Hematopoietic multipotent progenitor cell treated with erythropoietin and hydrocortisone succinate and interleukin-3 and kit ligand, for 8 days (in vitro differentiated cells): ENCODE measurements at places on chromosomes 3 and 15.

DNA sequence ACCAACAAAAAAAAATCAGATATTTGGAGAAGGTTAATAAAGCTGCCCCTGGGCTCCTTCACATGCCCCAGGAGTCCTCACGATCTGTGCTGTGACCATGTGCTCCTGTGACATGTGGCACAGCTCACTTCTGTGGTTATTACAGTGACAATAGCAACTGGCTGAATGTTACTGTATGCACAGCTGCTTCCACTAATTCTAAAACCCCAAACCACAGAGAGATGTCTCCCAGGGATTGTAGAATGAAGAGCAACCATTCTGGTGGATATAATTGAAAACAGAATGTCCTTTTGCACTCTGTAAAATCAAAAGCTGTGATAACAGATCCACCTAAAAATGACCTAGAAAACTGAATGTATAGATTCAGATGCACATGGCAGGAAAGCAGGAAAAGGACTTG, 489.2 kb upstream of the CNTN4 start:
- DNase-seq, result no peak

- DNase-seq, result no peak
These were observed 60.0 kb upstream of the GADL1 start for GRCh38 chr3:30954426-30954825.

GRCh38 chr15:59360896-59361295, 11.8 kb downstream of the MYO1E start:
- no peak for DNase-seq

- no peak for DNase-seq
These were observed 26.2 kb downstream of the ANAPC13 start for GRCh38 chr3:134459562-134459961.

DNA sequence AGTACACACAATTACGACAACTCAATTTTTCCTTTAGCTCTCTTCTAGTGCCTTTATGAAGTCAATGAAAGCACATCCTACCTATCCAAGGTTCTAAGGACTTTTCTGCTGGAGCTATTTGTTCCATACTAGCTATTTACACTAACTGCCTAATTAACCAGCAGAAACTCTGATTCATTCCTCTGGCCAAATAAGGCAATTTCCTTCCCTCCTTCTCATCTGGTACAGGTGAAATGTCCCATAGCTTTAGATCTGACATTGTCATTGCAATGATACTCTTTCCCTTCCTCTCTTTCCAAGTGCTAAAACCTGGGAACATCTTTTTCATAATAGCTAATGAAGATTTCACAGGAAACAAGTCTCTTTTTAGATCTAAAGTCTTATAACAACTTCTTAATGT, 521.7 kb downstream of the SOX2 start:
- no peak for DNase-seq

- no peak for DNase-seq
These were observed 125.9 kb downstream of the SST start for GRCh38 chr3:187544326-187544725.

DNA sequence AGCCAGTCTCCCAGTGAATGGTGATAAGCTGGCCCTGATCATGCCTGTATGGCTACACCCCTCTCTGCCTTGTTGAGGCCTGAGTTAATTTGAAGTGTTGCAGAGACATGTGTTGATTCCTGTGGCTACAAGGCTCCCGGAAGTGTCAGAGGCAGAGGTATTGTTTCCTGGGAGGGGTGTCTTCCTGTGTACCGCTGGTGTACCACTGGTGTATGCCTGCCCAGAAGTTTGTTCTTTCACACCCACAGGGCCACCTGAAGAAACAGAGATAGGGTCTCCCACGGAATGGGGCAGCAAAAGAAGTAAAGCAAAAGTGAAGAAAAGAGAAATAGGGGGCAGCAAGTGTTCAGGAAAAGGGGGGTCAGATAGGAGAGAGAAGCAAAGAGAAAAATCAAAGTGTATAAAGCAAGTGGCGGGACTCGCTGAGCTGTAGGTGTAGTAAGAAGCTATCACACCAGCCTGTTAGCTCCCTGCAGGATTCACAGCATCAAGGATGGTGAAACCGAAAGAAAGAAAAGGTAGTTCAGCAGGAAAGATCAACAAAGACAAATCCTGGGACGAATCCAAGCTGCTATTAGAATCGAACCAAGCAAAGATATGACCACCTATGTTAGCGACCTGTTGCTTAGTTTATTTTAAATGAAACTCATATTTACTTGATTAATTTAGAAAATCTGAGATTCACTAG, 36.6 kb upstream of the CD47 start:
- DNase-seq, result peak; percentile 82

GRCh38 chr3:186150041-186150830, 41.3 kb upstream of the ETV5 start:
- DNase-seq, result no peak

- peak; percentile 64 for DNase-seq
These were observed 106.3 kb downstream of the PLD1 start for GRCh38 chr3:171704002-171704401.

- no peak for DNase-seq
These were observed 459 bp upstream of the ADCY5 start for GRCh38 chr3:123449102-123449996.

DNA sequence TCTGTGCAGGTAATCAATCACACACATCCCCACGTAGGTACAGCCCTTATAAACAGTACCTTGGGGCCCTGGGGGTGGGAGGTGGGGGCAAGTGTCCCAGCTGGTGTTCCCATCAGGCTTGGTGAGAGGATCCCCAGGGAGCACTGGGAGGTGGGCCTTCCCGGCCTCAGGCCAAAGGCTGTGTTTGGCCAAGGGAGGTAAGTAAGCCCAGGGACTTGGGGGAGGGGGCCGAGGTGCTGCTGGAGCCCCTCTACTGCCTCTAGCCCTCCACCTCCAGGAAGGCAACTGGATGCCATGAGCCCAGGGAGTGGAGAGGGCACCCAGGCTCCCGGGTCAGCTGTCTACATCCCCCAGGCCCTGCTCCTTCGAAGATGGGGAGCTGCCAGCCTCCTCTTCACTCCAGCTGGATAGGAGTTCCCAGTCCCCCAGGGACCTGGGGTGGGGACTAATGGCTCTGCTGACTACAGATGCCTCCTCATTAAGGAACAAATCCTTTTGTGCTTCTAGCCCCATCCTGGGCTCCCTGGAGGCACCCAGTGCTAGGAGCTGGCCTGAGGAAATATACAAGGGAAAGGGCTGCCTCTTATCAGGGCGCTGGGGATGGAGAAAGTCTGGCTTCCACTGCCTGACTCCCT, 33.1 kb downstream of the RNU5B-1 start:
- DNase-seq, result no peak

DNA sequence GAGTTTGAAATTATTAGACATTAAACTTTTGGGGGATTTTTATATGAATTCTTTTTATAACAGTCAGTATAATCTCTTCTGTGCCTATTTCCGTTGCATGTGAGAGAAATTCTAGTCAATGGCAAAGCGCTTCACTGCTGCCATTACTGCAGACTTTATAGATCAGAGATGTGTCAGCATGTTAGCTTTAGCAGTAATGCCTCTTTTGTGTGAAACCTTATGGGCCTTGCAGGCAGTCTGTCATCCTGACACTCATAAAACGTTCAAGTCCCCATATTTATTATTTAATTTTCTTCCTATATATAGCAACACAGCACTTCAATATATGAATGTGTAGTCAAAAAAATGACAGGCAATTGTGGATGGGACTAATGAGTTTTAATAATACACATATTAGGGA, 191.0 kb downstream of the NLGN1 start:
- no peak for DNase-seq

- DNase-seq, result no peak
These were observed 121.4 kb upstream of the PHLDB2 start for GRCh38 chr3:111737706-111738086.

- DNase-seq, result no peak
These were observed 76.1 kb upstream of the TPM1 start for GRCh38 chr15:62966294-62967078.

- no peak for DNase-seq
These were observed 1242.2 kb downstream of the OTOL1 start for GRCh38 chr3:162738784-162739183.

GRCh38 chr15:90529011-90529370, 732 bp upstream of the CRTC3 start:
- DNase-seq, result no peak
